ENCODE measurements at places on chromosomes 3 and 15. TPM values are rescaled to one million over a fixed set of nuclear protein-coding genes. Genes with fewer than 3 reads are reported as not detected.

SIDT1 gene
- 11.3 TPM for total RNA-seq

LRRN1 gene
- total RNA-seq, result not detected

TMCO5A gene
- total RNA-seq, result not detected

SHC4 gene
- total RNA-seq, result 0.22 TPM

TRIM42 gene
- not detected for total RNA-seq

CEMIP gene
- not detected for total RNA-seq

SPATA12 gene
- total RNA-seq, result 3.9 TPM

ZNF592 gene
- total RNA-seq, result 18.0 TPM

RETNLB gene
- total RNA-seq, result not detected

CHRNA7 gene
- total RNA-seq, result not detected

ADCY5 gene
- total RNA-seq, result not detected

GASK1A gene
- total RNA-seq, result 8.1 TPM

CLDN18 gene
- not detected for total RNA-seq

CCDC80 gene
- not detected for total RNA-seq

GPR171 gene
- total RNA-seq, result not detected

DRD3 gene
- not detected for total RNA-seq

SLC12A1 gene
- not detected for total RNA-seq

DUOXA2 gene
- total RNA-seq, result not detected

MYZAP gene
- total RNA-seq, result not detected

All from Karpas-422 (cell line).